ENCODE measurements at places on chromosomes 4 and X.

DNA sequence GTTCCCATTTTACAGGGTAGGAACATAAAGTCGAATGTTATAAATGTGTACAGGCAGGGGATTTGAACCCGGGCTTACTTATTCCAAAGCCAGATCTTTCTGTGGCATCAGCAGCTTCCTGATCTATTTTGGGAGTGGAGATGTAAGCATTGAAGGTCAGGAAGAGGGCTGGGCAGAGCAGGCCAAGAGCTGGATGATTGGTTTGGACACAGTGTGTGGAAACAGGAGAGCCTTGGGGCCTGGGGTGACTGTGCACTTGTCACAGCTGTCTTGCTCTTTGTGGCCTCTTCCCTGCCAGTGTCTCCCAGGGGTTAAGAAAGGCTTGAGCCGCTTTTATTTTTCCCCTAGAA, 127.9 kb upstream of the ENPP6 start:
- no peak for DNase-seq

GRCh38 chr4:189510601-189511000, 430.1 kb upstream of the FRG1 start:
- no peak for DNase-seq

DNA sequence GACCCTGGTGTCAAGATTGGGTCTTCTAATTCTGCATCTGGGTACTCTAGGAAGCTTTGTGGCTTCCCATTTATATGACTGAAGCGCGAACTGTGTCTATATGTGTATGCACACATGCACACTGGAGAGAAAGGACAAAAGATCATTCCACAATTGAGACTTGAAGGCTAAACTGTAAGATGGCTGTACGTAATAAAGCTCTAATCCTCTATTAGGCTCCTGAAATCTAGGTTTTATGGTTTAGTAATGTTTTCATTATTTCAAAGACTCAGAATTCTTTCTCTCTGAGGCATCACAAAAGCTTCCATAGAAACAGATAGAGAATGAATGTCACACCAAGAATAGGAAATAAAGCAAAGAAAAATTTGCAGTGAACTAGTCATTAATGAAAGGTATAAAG, 320.7 kb upstream of the FTHL17 start:
- DNase-seq = no peak

GRCh38 chr4:10879411-10880110, 195.0 kb upstream of the CLNK start:
- DNase-seq = no peak

DNA sequence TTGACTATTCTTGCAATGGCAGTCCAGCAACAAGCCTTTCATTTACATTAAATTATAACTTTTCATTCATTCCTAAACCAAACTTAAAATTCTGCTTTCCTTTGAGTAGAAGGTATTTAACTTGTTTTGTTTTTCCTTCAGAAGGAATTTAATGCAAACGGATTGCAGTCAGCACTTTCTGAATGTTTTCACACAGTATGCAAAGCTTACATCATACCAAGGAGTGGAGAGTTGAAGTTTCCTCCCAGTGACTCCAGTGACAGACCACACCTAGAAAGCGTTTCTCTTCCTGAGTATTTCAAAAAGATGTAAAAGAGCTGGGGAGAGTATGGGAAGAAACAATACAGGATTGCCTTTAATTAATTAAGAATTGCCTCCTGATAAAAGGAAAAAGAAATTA, 8.1 kb downstream of the EPGN start:
- no peak for DNase-seq

GRCh38 chr4:110058677-110059076, 139.7 kb downstream of the ELOVL6 start:
- no peak for DNase-seq

DNA sequence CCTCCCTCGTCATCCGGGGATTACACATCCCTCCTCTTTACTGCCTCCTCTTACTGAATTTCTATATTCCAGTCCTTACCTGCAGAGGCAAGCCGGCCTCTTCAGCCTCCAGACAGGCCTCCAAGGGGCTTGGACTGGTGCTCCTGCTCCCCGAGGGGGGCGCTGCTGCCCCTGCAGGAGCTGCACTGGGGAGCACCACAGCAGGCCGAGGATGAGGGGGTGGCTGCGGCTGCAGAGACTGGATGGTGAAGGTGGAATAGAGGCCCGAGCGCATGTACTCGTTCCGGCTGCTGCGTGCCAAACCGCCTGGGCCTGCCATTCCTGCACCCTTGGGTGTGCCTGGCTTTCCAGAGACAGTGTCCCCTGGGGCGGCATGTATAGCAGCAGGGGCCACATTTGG, 9.1 kb upstream of the CFP start:
- DNase-seq = no peak

GRCh38 chrX:16836371-16836770, 33.8 kb downstream of the RBBP7 start:
- DNase-seq = no peak

- DNase-seq = no peak
Measured at GRCh38 chr4:92636038-92636806, 332.5 kb downstream of the GRID2 start.

GRCh38 chr4:123480706-123481418, 84.3 kb downstream of the SPRY1 start:
- no peak for DNase-seq

GRCh38 chr4:90715242-90715641, 588.0 kb downstream of the CCSER1 start:
- no peak for DNase-seq

DNA sequence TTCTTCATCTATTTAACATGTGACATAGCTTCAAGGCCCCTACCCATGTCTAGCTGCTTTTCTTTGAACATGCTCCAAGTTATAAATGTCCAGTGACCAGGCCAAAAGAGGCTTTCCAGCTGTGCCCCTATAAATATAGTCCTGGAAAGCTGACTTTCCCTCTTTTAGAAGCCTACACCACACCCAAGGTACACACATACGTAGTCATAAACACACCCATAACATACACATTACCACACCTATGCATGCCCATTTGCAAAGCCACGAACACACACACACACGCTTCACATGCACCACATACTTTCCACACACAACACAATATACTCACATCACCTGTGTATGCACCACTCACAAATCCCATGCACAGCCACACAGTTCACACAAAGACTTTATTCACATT, 2.0 kb downstream of the ARHGAP36 start:
- DNase-seq = no peak

- no peak for DNase-seq
Measured at GRCh38 chr4:15349531-15349935, 78.3 kb upstream of the C1QTNF7 start.

- DNase-seq = no peak
Measured at GRCh38 chr4:81627590-81627989, 155.9 kb upstream of the RASGEF1B start.

GRCh38 chrX:119648421-119648775, 42.2 kb upstream of the NKRF start:
- DNase-seq = no peak

DNA sequence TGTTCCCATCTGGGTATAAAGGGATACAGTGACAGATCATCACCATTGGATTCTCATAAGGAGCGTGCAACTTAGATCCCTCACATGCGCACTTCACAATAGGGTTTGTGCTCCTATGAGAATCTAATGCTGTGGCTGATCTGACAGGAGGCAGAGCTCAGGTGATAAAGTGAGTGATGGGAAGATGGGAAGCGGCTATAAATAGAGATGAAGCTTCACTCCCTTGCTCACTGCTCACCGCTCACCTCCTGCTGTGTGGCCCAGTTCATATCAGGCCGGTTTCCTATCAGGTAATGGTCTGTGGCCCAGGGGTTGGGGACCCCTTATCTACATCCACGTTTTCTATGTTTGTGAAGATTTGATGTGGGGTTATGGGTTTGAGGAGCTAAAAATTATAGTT, 43.7 kb downstream of the FAT4 start:
- no peak for DNase-seq

DNA sequence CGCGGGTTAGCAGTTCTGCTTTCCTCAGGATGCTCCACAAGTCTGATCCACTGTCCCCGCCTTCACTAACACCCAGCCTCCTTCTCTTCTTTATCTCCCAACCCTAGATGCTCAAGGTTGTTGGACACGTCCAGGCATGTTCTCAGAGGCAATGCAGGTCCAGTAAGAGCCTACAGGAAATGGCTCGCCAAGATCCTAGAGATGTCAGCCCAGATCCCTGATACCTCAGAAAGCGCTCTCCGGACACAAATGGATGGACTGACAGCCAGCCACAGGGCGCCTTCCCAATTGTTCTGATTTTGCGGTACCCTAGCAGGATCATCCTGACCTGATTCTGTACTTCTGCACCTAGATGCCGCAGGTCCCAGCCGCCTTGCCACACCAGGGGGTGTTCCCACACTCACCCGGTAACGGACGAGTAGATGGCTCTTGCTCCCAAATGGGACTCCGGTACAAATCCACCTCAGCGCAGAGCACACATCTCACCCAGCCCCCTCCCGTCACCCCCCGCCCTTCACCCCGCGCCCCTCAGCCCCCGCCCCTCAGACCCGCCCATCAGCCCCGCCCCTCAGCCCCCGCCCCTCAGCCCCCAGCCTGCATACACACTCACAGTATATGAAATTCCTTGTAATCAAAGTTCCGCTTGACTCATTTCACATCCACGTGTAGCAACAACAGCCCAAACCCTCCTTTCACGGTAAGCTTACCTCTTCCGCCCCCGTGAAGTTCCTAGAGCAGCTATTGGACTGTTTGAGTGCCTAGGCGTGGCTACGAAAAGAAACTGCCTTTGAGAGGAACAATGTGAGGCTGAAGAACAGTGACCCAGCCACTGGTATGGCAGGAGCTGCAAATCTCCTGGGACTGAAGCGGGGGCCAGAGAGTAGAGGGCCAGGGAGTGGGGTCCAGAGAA, at the start of gene EDA2R:
Gene EDA2R (minus strand): TSS at position 488 of the 910 bp plus-strand sequence. CDS start 23,058 bp downstream, outside the sequence.
- peak; percentile 16 for DNase-seq

All from activated CD4-positive, alpha-beta T cell treated with anti-CD3 and anti-CD28 coated beads, Interleukin-2, amount 50 U/mL, for 4 hours (primary cell).